PC-9 (cell line): ENCODE measurements at places on chromosomes 5 and 9. TPM values are rescaled to one million over a fixed set of nuclear protein-coding genes. Genes with fewer than 3 reads are reported as not detected.
A peak's percentile ranks its signal among the peaks of the same experiment; 100 is the strongest.

DNA sequence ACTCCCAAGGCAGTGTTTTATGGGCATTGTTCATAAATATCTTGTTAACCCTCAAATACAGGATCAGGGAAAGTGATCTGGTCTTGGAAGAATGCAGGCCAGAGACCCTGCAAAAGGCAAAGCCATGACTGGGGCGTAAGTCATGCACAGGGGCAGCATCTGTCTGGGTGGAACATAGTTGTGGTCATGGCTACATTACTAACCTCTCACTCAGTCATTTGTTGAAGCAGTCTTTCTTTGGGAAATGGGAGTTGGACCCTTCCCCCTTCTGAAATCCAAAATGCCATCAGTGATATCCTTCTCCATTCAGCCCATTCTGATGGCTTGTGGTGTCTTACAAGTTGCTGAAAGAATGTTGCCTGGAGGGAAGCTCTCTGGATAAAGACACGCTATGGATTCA is 68.1 kb downstream of the GDNF start:
- no peaks in the 10 kb centered on the region for H3K36me3 ChIP-seq
- H3K4me3 ChIP-seq = no peak overlapping the region
- H3K27me3 ChIP-seq = no peaks in the 10 kb centered on the region
- peaks cover 26% of the 10 kb centered on the region for H3K4me1 ChIP-seq
- DNase-seq = peak; percentile 82

GRCh38 chr9:71271602-71272001 is 150.2 kb upstream of the TRPM3 start:
- no peaks in the 10 kb centered on the region for H3K4me1 ChIP-seq
- no peaks in the 10 kb centered on the region for H3K27me3 ChIP-seq
- no peak for DNase-seq
- no peak overlapping the region for H3K4me3 ChIP-seq
- no peaks in the 10 kb centered on the region for H3K36me3 ChIP-seq

The HRCT1 gene
- 2.0 and 3.6 TPM in 2 replicates for total RNA-seq

The SPINK6 gene
- not detected in 2 replicates for total RNA-seq

DNA sequence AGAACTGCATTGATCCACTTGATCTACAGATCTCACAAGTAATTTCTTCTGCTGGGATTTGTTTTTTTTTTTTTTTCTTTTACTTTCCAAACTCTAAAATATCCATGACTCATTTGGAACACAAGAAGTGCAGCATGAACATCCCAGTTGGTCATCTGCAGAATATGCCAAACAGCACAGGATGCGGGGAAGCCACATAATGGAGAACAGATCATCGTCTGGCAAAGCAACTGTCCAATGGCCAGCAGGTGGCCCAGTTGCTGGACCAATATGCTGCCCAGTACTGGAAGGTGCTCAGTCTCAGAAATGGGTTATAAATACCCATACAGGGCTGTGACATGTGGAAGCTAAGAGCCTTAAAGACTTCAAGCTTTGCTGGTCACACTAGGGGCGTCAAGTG is 221.3 kb upstream of the TAS2R1 start:
- H3K27ac ChIP-seq = no peak overlapping the region
- no peaks in the 10 kb centered on the region for H3K27me3 ChIP-seq
- no peaks in the 10 kb centered on the region for H3K36me3 ChIP-seq
- no peak overlapping the region for H3K4me3 ChIP-seq

DNA sequence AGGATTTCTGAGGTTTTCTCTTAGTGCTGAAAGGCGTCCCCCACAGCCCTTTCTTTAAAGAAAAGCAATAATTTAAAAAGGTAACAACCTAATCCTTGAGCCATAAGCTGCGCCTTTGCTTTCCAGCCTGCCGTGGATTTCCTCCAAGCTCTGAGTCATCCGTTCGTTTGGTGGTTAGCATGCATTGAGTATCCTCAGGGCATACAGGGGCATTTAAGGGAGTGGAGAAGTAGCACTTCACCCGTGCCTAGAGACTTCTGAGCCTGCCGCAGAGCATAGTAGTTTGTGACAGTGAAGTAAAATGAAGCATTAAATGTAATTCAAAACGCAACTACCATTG is 892 bp upstream of the TNC start:
- DNase-seq = peak; percentile 77
- no peaks in the 10 kb centered on the region for H3K36me3 ChIP-seq
- H3K4me3 ChIP-seq = peak overlapping the region; percentile 48; the same call in 1 of the 2 replicates
- peaks cover 7% of the 10 kb centered on the region; the same call in 1 of the 2 replicates for H3K27me3 ChIP-seq
- peaks cover 64% of the 10 kb centered on the region for H3K4me1 ChIP-seq

GRCh38 chr5:176167800-176168199 is 70.4 kb upstream of the SIMC1 start:
- H3K4me1 ChIP-seq = no peaks in the 10 kb centered on the region
- no peak overlapping the region for H3K27ac ChIP-seq
- H3K27me3 ChIP-seq = peaks cover 70% of the 10 kb centered on the region

- H3K36me3 ChIP-seq = no peaks in the 10 kb centered on the region
- no peaks in the 10 kb centered on the region for H3K27me3 ChIP-seq
- H3K4me3 ChIP-seq = no peak overlapping the region
- peaks cover 5% of the 10 kb centered on the region for H3K4me1 ChIP-seq
- H3K27ac ChIP-seq = no peak overlapping the region
- DNase-seq = peak; percentile 37
Observed at GRCh38 chr5:136197462-136198142, 4.6 kb upstream of the SMIM32 start.

DNA sequence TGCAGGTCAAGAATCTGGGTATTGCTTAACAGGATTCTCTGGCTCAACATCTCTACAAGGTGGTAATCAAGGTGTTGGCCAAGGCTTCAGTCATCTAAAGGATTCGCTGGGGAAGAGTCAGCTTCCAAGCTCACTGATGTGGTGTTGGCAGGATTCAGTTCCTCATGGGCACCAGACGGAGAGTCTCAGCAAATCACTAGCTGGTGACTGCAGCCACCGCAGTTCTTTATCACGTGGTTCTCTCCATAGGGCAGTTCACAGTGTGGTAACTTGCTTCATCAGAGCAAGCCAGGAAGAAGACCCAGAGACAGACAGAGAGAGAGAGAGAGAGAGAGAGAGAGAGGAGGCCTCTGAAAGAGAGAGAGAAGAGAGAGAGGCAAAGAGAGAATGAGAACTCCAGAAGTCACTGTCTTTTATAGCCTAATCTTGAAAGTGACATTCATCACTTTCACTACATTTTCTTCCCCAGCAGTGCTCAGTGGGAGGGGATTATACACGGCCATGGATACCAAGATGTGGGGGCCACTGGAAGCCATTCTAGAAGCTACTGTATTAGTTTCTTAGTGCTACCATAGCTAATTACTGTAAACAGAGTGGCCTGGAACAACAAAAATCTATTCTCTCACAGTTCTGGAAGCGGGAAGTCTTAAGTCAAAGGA is 109.2 kb upstream of the SMIM23 start:
- H3K36me3 ChIP-seq = no peaks in the 10 kb centered on the region
- no peaks in the 10 kb centered on the region for H3K4me1 ChIP-seq
- DNase-seq = no peak
- H3K4me3 ChIP-seq = no peak overlapping the region

GRCh38 chr9:99889120-99889519 is 17.3 kb upstream of the STX17 start:
- H3K4me3 ChIP-seq = no peak overlapping the region
- H3K4me1 ChIP-seq = no peaks in the 10 kb centered on the region
- H3K27me3 ChIP-seq = no peaks in the 10 kb centered on the region
- DNase-seq = no peak
- H3K27ac ChIP-seq = no peak overlapping the region

DNA sequence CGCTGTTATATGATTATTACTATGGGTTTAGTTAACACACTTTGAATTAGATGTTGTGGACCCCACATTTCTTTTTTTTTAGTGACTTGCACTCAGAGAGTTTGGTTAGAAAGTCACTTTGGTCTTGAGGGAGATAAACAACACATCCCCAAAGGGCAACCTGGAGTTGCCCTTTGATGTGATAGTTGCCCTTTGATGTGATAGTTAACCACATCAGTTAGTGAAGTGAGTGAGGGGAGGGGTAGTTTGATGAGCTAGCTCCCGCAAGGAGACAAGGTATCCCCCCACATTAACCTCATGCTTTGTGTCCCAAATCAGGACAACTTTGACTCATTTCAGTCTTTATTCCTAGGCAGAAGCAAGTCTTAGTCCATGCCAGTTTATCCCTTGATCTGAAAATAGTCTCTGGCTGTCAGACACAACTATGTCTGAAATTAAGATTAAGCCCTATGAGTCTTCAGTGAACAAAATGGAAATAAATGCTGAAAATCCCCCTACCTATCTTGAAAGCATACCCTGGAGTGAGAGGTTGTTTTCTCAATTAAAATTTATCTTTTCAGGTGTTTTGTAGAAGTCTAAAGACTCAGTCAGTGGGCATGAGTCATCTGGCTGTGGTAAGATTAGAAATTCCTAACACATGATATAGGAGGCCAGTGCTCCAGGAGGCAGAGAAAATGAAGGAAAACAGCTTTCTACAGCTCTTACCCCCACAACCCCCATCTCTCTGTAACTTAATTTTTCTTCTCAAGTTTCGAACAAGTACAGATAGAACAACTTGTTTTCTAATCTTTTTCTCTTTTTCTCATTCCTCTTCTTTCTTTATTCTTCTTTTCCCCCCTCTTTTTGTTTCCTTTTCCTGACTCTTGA is 208.9 kb upstream of the DMRTA1 start:
- H3K27me3 ChIP-seq = no peaks in the 10 kb centered on the region
- peak overlapping the region; percentile 56 for H3K4me3 ChIP-seq
- peak overlapping the region; percentile 92 for H3K27ac ChIP-seq
- 0 out of 2 replicates have a peak, but pooled peaks cover 4% of the 10 kb centered on the region for H3K36me3 ChIP-seq

- H3K36me3 ChIP-seq = peaks cover 13% of the 10 kb centered on the region; the same call in 1 of the 2 replicates
- no peak overlapping the region for H3K27ac ChIP-seq
- no peaks in the 10 kb centered on the region for H3K27me3 ChIP-seq
- no peak overlapping the region; the same call in 1 of the 2 replicates for H3K4me3 ChIP-seq
- no peak for DNase-seq
Observed at GRCh38 chr5:142152384-142152732, 43.8 kb downstream of the NDFIP1 start.

The TAF11L8 gene
- total RNA-seq = not detected in 2 replicates

DNA sequence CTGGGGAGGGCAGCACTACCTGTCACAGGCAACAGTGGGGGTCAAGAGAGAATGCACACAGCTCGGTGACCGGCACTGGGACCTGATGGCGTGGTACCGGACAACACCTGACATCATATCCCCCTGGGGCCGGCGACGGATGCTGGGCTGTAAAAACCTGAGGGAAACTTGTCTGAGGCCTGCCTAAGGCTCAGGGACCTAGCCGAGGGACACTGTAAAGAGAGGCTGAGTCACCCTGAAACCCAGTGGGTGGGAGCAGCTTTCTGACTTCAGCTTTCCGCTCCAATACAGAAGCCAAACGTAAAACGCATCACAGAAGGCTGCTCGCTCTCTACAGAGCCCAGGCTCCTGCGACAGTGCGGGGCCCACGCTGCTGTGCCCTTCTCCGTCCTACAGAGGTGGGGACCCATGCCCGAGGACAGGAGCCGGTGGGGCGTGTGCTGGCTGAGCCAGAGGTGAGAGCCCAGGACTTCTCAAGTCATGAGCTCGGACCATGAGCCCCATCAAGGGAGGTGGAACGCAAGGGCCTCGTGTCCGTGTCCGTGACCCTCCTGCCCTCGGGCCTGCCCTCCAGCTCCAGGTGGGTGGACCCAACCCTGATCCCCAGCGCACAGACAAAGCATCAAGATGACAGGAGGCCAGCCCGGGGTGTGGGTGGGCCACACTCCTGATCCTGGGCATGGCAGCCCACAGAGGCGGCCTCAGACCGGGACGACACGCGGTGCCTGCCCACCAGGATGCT is 5.3 kb downstream of the RALGDS start:
- peaks cover 17% of the 10 kb centered on the region for H3K4me1 ChIP-seq
- DNase-seq = no peak
- H3K27ac ChIP-seq = no peak overlapping the region
- H3K4me3 ChIP-seq = no peak overlapping the region

DNA sequence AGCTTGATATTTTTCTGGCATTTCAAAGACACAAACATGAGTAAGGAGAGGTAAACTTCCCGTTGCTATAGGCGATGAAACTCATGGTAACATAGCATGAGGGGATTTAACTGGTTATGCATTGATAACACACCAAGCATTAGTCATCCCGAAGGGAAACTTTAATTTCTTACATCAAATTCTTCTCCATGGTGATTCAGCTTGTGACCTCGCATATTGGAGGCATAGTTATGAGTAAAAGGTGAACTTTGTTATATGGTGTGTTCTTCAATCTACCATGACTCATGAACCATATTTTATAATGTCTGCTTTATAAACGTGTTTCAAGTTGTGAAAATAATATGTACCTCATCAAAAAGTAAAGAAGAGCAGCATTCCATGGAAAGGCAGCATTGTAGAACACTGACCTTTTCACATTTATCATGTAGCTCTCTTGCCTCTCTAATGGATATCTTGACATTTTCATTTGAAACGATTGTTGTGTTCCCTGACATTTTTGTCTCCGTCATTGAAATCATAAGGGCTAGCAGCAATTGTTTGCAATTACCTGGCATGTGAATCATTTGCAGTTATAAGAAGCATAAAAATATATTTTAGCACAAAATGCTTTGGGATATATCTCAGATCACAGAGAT is 491.8 kb downstream of the ANXA1 start:
- peak; percentile 66 for DNase-seq
- peaks cover 14% of the 10 kb centered on the region; the same call in 1 of the 2 replicates for H3K4me1 ChIP-seq
- no peaks in the 10 kb centered on the region for H3K36me3 ChIP-seq
- H3K27ac ChIP-seq = peak overlapping the region; percentile 36; the same call in 1 of the 2 replicates

GRCh38 chr9:123712399-123712798 is 217.5 kb downstream of the DENND1A start:
- no peaks in the 10 kb centered on the region for H3K4me1 ChIP-seq
- no peak for DNase-seq
- H3K27ac ChIP-seq = no peak overlapping the region
- H3K4me3 ChIP-seq = no peak overlapping the region
- no peaks in the 10 kb centered on the region for H3K27me3 ChIP-seq

DNA sequence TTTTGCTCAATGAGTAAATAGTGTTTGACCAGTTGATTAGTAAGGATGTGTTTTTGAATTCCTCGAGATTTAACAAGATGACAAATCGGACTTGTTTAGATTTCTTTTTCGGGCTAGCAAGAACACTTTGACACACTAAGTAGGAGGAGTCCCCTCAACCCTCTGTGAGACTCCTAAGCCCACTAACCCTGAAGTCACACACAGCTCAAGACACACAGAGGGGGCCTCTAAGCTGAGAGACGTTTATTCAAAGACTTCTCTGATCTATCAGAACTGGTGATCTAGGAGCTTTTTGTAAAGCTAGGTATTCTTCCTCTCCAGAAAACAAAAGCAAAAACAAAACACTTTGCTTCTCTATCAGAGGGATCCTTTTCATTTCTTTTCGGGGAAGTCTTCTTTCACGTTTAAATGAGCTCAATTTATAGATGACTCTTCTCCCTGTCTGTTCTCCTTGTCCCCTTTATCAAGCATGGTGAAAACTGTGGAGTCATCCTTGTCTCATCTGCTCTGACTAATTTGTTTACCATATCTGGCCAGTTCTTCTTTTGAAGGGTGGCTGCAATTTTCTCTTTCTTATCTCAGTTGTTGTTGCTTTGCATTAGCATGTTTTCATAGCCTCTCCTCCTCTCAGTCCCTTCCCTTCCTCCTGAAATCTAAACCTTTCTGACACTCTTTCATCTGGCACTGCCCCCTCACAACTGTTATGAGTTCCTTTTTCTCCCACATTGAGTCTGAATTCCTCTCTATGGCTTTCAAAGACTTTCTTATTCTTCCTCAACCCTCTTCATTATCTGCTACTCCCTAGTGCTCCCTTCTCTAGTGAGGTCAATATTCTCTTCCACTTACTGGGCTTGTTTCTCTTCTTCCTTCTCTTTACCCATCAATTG is 68.5 kb upstream of the RAI14 start:
- H3K36me3 ChIP-seq = no peaks in the 10 kb centered on the region
- peak overlapping the region; percentile 51 for H3K4me3 ChIP-seq
- no peak for DNase-seq
- peaks cover 76% of the 10 kb centered on the region for H3K4me1 ChIP-seq
- no peaks in the 10 kb centered on the region for H3K27me3 ChIP-seq
